ENCODE measurements at places on chromosomes 16 and 17.

DNA sequence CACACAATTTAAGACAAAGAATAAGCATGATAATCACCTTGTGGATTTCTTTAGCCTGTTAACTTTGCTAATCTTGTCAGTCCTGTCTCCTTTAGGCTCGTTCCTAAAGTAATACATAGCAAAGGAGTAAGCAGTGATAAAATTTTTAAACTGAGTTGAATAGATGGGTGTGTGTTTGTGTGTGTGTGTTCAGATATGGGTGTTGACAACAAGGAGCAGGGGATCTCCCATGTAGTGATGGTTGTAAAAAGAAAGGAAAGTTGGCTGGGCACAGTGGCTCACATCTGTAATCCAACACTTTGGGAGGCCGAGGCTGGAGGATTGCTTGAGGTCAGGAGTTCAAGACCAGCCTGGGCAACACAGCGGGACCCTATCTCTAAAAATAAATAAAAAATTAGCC lies 44.6 kb upstream of the KCNJ2 start:
- DNase-seq: no peak

DNA sequence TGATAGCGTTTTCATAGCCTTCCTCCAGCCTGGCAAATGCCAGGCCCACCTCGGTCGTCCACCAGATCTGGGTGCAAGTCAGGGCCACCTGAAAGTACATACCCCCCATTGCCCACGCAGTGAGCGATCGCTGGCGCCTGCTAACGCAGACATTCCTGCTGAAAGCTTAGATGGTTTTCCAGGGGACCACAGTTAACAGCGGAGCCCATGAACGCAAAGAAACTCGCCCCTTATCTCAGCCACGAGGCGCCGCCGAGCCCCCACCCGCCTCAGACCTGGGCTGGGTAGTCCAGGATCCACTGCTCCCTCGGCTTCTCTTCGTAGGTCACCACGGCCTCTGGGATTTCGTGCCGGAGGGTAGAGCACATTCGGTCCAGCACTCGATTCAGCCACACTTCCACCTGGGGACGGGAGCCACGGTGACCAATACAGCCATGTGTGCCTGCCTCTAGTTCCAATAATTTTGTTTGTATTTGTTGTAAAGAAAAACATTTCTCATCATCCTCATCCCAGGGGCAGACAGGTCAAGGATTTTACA lies 74.5 kb downstream of the DNAH17 start:
- no peak for DNase-seq

GRCh38 chr16:64586781-64587180 lies 535.1 kb downstream of the CDH11 start:
- DNase-seq: no peak

DNA sequence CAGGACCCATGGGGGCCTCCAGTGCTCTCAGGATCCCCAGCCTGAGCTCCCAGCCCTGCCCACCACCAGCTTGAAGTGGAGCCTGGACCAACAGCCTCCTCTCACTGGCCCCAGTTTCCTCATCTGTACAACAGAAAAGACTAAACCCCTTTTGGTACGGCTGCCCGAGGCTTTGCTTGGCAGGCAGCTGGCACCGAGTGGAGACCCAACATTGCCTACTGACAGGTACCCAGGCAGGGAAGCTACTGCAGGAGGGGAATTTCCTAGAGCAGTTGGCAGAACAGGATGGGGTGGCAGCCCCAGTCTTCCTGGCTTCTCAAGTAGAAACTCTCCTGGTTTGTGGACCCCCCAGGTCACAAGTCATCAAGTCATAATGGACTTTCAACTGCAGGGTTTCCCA lies 14.2 kb downstream of the SREBF1 start:
- no peak for DNase-seq

GRCh38 chr17:48751733-48752398 lies 23.3 kb upstream of the HOXB13 start:
- DNase-seq: no peak
